ENCODE measurements at places on chromosomes 12 and 14. TPM values are rescaled to one million over a fixed set of nuclear protein-coding genes. Genes with fewer than 3 reads are reported as not detected.
A peak's percentile ranks its signal among the peaks of the same experiment; 100 is the strongest.

- no peak overlapping the region for H3K4me3 ChIP-seq
- no peak for DNase-seq
- no peak overlapping the region for H3K27ac ChIP-seq
- H3K27me3 ChIP-seq = no peaks in the 10 kb centered on the region
- H3K4me1 ChIP-seq = no peaks in the 10 kb centered on the region
Measured at GRCh38 chr14:95071649-95072280, 85.6 kb downstream of the DICER1 start.

DNA sequence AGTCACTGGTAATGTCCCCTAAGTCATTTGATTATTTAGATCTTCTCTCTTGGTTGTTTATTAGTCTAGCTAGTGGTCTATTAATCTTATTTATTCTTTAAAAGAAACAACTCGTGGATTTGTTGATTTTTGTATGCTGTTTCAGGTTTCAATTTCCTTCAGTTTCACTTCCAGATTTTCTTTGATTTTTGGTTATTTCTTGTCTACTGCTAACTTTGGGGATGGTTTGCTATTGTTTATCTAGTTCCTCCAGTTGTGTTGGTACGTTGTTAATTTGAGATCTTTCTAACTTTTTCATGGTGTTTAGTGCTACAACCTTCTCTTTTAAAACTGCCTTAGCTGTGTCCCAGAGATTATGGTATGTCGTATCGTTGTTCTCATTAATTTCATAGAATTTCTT is 18.5 kb upstream of the CD69 start:
- no peak overlapping the region for H3K27ac ChIP-seq
- H3K36me3 ChIP-seq = no peaks in the 10 kb centered on the region
- no peaks in the 10 kb centered on the region for H3K27me3 ChIP-seq
- no peaks in the 10 kb centered on the region for H3K4me1 ChIP-seq
- H3K4me3 ChIP-seq = no peak overlapping the region
- DNase-seq = no peak

DNA sequence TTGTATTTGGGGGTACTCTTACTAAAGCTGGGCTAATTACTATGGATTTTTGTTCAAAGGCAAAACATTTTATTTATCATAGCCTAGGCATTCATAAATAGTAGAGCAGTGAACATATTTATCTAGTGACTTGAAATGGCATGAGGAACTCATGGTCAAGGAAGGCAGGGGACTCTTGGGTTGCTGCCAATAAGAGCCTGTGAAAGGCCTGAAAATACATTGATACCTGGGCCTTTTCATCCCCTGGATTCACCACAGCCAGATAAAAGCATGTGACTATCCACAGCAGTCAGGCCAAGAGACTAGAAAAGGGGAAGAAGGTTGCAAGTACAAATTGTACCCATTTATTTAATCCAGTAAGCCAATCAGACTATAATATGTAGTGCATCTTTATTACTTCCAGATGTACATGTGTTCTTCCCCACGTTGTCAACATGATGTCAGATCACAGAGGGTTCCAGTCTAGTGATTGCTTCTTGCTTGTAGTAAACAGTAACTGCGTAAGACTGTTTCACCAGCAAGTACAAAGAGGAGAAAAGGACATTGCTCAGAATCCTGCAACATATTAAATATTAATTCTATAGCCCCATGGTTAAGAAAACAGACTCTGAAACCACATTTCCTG is 409.7 kb downstream of the NOVA1 start:
- H3K4me3 ChIP-seq = no peak overlapping the region
- no peak overlapping the region for H3K27ac ChIP-seq
- no peaks in the 10 kb centered on the region for H3K27me3 ChIP-seq
- no peak for DNase-seq

- peaks cover 71% of the 10 kb centered on the region for H3K36me3 ChIP-seq
- H3K4me1 ChIP-seq = no peaks in the 10 kb centered on the region
- H3K27me3 ChIP-seq = no peaks in the 10 kb centered on the region
- no peak overlapping the region for H3K4me3 ChIP-seq
Measured at GRCh38 chr12:120515496-120515895, 13.5 kb downstream of the COQ5 start.

DNA sequence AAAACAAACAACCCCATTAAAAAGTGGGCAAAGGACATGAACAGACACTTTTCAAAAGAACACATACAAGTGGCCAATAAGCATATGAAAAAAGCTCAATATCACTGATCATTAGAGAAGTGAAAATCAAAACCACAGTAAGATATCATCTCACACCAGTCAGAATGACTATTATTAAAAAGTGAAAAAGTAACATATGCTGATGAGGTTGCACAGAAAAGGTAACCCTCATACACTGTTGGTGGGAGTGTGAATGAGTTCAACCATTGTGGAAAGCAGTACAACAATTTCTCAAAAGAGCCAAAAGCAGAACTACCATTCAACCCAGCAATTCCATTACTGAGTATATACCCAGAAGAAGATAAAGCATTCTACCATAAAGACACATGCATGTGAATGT is 18.2 kb downstream of the PDE6H start:
- H3K4me1 ChIP-seq = peaks cover 16% of the 10 kb centered on the region
- H3K27me3 ChIP-seq = no peaks in the 10 kb centered on the region
- H3K4me3 ChIP-seq = no peak overlapping the region
- no peaks in the 10 kb centered on the region for H3K36me3 ChIP-seq
- no peak for DNase-seq

GRCh38 chr12:32894566-32894965 is 2.0 kb downstream of the PKP2 start:
- peaks cover 45% of the 10 kb centered on the region for H3K4me1 ChIP-seq
- no peaks in the 10 kb centered on the region for H3K36me3 ChIP-seq
- no peak for DNase-seq
- H3K4me3 ChIP-seq = no peak overlapping the region
- H3K27me3 ChIP-seq = peaks cover 33% of the 10 kb centered on the region
- H3K27ac ChIP-seq = no peak overlapping the region

- DNase-seq = no peak
- no peak overlapping the region for H3K4me3 ChIP-seq
- H3K27ac ChIP-seq = no peak overlapping the region
- H3K4me1 ChIP-seq = peaks cover 62% of the 10 kb centered on the region
Measured at GRCh38 chr14:24434036-24434435, 4.3 kb downstream of the KHNYN start.

- H3K4me1 ChIP-seq = no peaks in the 10 kb centered on the region
- no peaks in the 10 kb centered on the region for H3K27me3 ChIP-seq
- H3K4me3 ChIP-seq = no peak overlapping the region
Measured at GRCh38 chr12:28156804-28157203, 33.5 kb upstream of the CCDC91 start.

DNA sequence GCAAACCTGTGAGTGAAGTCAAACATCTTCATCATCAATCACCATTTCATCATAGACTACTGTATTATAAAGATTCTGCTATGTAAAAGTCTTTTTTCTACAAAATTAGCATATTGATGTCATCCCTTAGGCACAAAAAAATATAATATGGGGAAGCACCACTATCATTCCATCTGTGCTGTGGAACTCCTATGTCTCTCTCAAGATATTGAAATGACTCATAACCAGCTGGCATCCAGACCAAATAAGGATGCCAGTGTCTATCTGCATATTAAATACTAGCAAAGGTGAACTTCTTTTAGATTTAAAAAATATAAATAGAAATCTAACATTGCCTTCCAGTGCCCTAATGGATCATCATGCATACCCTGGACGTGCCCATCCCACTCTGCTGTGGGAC is 17.9 kb upstream of the DCAF5 start:
- no peak overlapping the region for H3K27ac ChIP-seq
- no peaks in the 10 kb centered on the region for H3K4me1 ChIP-seq
- no peaks in the 10 kb centered on the region for H3K36me3 ChIP-seq
- DNase-seq = no peak
- H3K27me3 ChIP-seq = no peaks in the 10 kb centered on the region
- no peak overlapping the region for H3K4me3 ChIP-seq

GRCh38 chr12:62866451-62867082 is 68.4 kb downstream of the PPM1H start:
- no peaks in the 10 kb centered on the region for H3K27me3 ChIP-seq
- no peak overlapping the region for H3K4me3 ChIP-seq
- DNase-seq = no peak
- no peaks in the 10 kb centered on the region for H3K36me3 ChIP-seq
- peak overlapping the region; percentile 21 for H3K27ac ChIP-seq
- H3K4me1 ChIP-seq = peaks cover 11% of the 10 kb centered on the region

DNA sequence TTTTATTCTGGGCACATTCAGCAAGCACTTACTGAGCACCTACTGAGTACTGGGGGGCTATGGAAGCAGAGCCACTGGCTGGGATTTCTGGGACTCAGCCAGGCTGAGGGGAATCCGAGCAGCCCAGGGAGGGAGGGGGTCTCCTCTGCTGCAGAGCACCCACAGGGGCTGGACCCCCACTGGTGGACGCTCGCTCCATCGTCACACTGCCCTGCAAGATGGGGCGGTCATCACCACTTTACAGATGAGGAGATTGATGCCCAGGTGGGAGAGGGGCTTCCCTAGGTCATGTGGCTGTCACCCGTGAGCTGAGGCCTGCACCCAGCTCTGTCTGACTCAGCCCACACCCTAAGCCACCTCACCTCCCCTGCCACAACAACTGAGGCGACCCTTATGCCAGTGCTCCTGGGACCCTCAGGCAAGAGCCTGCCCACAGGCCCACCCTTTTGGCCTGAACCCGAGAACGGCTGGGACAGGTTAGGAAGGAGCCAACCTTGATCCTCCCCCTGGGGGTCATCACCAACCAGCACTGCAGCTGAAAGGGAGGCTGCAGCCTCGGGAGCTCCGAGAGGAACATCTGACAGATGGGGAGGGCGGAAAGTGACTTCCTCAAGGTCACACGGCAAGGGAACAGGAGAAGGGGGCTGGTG is 74.4 kb downstream of the SERPINA3 start:
- H3K4me1 ChIP-seq = peaks cover 4% of the 10 kb centered on the region
- no peaks in the 10 kb centered on the region for H3K36me3 ChIP-seq
- H3K27me3 ChIP-seq = peaks cover 18% of the 10 kb centered on the region
- no peak overlapping the region for H3K27ac ChIP-seq
- DNase-seq = no peak

DNA sequence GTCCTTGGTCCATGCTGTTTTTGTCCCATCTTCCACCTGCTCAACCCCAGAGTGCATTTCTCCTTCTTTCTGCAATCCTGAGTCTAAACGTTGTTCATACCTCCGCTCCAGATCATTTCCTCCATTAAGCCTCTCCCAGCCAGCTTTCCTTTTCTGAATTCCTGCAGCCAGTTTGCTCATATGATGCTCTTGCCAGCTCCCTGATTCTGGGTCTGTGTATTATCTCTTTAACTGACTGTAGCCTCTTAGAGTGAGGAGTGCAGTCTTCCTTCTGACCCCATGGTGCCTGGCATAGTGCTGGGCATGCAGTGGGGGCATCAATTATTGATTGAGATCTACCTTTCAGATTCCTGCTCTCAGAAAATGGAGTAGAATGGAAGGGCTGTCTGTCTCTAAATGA is 11.5 kb upstream of the TBPL2 start:
- no peak for DNase-seq
- H3K4me3 ChIP-seq = no peak overlapping the region
- no peaks in the 10 kb centered on the region for H3K27me3 ChIP-seq
- peaks cover 23% of the 10 kb centered on the region for H3K4me1 ChIP-seq
- H3K27ac ChIP-seq = no peak overlapping the region
- no peaks in the 10 kb centered on the region for H3K36me3 ChIP-seq

Gene WIF1
- 97.0 TPM for total RNA-seq

Gene TTLL5
- 32.6 TPM for total RNA-seq

Gene CARMIL3
- total RNA-seq = 0.95 TPM

Gene STK38L
- total RNA-seq = 22.2 TPM

Gene ZBTB39
- total RNA-seq = 6.8 TPM

Gene SCYL2
- 45.0 TPM for total RNA-seq

Gene GLT8D2
- 10.5 TPM for total RNA-seq

Gene ALG10
- 10.0 TPM for total RNA-seq
